H1 (cell line): ENCODE measurements at places on chromosomes 13 and 19.

- DNase-seq = no peak
Observed at GRCh38 chr13:94009701-94010100, 469.8 kb downstream of the DCT start.

DNA sequence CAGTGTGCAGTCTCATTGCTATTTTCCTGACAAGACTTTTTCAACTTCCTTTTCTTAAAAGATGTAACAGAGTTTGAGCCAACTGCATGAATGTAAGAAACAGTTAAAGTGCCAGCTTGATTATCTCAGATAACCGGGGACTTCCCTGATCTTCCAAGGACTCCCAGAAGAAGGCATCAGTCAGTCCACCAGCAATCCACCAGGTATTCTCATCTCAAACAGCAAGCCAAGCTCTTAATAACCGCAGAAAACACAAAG, 350.1 kb downstream of the LIG4 start:
- DNase-seq = no peak

DNA sequence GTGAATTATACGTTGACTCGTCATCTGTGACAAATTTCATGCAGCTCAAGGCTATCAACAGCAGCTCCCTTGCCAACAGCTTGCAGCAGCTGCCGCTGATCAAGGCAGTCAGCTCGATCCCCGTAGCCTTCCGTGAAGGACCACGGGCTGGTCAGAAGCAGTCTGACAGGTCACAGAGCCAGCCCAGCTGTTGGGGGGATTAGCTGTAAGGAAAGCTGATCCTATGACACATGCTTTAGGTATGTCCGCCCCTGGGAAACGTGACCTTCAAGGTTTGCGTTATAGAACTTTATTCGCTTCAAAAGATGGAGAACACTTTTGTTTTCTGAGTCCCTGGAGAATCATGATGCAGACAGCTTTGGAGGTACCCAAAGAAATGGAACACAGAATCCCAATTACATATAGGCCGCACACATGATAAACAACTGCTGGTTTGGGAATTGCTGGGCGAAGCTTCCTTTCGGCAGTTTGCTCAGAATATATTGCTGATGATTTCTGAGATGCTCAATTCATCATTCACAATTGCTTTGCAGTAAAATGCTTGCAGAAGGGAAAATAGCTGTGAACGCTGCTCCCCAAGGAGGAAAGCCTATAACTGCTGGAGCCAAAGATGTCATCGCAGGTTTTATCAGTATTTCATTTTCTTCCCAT, 62.6 kb upstream of the USP29 start:
- no peak for DNase-seq

- DNase-seq = no peak
Observed at GRCh38 chr13:28597641-28598040, 61.3 kb upstream of the POMP start.

DNA sequence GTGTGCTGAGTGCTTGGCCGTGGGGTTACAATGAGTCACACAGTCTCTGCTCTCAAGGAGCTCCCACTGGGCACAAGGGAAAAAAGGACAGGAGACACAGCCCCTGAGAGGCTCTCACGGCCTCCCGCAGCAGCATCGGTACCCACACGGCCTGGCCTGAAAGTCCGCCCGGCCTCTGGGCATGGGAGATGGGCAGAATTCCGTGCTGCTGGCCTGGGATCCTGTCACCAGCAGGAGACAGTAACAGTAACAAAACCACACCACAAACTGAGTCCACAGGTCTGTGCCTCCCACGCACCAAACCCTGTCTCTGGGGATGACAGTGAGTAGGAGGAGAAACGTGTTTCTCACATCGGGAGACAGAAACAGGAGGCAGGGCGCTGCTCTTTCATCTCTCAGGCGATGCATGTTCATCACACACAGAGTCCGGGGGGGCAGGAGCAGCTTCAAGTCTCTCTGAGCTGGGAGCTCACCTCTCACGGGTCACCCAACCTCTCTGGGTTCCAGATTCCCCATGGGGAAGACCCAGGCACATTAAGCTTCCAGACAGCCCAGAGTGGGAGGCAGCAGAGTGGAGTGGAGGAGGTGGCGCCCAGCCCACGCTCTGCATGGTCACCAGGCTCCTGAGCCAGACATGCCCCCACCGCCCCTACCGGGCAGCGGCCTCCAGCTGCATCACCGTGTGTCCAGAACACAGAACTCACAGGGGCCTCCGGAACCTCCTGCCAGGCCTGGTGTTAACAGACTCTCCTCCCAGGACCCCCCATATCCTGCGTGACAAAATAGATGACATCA, 124.7 kb upstream of the VSTM2B start:
- DNase-seq = no peak

DNA sequence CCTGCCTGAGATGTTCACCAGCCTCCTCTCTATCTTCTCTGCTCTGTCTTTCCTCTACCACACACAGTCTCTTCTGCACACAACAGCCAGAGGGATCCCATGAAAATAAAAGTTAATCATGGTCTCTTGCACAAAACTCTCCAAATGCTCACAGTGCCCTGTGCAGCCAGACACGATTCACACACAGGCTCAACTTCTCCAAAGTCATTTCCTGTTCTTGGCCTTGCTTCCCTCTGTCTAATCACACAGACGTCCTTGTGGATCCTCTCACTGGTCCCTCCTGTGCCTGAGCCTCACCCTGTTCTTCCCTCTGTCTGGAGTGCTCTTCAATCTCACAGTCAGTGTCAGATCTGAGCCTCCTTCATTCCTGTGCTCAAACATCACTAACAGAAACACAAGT, 7.8 kb downstream of the SIGLEC12 start:
- DNase-seq = no peak

DNA sequence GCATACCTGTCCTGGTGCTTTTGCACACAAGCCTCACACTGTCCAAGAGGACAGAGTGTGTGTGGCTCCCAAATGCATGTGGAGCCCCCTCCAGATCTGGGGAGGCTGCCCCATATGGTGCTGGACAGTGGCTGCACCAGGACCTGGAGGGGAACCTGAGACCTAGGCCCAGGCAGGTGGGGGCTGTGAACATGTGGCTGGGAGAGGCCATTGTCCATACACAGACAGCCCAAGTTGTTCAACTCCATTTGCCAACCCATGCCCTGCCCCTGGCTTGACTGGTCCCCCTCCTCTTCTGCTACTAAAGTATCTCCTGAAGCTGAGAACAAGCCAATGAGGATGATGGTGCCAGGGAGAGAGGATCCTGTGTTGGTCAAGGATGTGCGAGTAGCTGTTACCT, 94.0 kb downstream of the ING1 start:
- no peak for DNase-seq

DNA sequence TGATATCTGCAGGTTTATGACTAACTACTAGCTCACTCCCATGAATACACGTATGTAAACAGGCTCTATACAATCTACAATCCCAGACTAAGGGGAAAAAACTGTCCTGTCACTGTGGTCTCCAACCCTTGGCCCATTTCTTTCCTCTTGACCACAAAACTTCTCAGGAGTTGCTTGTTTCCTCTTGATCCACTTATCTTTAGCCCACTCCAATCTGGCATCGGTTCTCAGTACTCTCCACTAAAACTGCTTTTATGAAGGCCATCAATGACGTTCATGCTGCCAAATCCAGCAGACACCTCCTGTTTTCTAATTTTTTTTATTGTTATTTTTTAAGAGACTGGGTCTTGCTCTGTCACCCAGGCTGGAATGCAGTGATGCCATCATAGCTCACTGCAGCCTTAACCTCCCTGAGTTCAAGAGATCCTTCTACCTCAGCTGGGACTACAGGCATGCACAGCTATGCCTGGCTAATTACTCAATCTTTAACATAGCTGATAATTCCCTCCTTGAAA, 31.9 kb upstream of the USPL1 start:
- no peak for DNase-seq

GRCh38 chr13:102980331-102980982, 85.8 kb downstream of the SLC10A2 start:
- DNase-seq = no peak

GRCh38 chr19:40321566-40322270, 26.5 kb downstream of the C19orf47 start:
- DNase-seq = no peak

DNA sequence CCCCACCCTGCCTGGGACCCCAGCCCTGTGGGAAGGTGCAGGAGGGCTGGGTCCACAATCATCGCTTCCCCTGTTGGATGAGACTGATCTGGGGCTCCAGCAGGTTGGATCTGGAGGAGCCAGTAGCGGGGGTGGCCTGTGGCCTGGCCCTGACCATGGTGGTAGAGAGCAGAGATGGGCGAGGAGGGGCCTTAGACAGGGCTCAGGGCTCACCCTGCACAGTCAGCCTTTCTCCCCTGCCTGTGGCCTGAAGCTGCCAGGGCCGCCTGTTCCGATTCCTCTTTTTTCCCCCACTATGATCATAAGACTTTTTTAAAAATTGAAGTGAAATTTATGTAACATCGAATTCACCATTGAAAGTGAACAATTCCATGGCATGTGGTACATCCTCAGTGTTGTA, 18.2 kb downstream of the SIN3B start:
- no peak for DNase-seq

- DNase-seq = no peak
Observed at GRCh38 chr13:98585398-98585754, 8.5 kb upstream of the STK24 start.

DNA sequence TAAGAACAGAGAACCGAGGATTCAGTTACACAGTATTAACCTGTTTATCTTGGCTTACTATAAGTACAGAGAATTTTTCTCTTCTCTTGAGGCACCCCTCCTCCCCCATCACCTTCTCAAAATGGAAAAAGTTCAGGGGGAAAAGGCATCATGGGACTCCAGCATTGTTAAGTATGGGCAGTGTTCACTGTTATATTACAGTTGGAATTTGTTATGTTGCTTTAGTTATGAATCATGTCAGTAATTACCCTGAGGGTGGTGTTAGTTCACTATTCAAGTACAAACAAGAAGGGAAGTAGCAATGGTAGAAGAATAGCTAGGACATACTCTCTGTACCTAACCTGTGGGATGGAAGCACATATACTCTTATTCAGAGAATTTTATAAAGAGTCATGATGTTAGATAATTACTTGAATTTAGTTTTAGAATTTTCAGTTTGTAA, 12.0 kb downstream of the LPAR6 start:
- DNase-seq = no peak
